ENCODE measurements at places on chromosomes 2 and 18.

DNA sequence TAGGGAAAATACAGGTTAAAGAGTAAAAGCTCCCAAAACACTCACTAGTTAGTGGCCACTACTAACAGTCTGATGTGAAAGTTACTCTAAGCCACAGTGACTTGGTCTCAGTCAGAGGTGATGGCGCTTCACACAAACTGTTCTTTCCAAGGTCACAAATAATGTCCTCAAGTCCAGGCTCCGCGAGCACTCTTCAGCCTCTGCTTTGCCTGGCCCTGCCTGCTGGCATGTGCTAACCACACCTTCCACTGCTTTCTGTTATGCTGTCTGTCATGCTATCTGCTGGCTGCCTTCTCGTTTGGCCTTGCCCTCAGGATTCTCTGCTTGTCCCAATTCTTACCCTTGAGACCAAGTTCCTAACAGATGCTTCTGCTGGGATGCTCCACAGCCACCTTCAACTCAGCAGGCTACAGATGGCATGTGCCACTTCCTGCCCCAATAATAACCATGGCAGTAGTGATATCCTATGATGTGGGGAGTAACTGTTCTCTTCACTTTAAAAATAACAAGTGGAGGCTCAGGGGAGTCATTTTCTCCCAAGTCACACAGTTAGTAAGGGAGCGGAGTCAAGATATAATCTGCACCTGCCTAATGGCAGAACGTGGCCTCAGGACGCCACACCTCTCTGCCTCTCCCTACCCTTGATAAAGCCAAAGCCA, 75.7 kb downstream of the ZAP70 start:
- DNase-seq = no peak

- no peak for DNase-seq
Measured at GRCh38 chr2:216932113-216932862, 72.4 kb upstream of the TNP1 start.

GRCh38 chr18:50687491-50687890, 127.6 kb downstream of the MAPK4 start:
- no peak for DNase-seq

GRCh38 chr2:75603477-75603876, 42.7 kb upstream of the EVA1A start:
- DNase-seq = no peak

DNA sequence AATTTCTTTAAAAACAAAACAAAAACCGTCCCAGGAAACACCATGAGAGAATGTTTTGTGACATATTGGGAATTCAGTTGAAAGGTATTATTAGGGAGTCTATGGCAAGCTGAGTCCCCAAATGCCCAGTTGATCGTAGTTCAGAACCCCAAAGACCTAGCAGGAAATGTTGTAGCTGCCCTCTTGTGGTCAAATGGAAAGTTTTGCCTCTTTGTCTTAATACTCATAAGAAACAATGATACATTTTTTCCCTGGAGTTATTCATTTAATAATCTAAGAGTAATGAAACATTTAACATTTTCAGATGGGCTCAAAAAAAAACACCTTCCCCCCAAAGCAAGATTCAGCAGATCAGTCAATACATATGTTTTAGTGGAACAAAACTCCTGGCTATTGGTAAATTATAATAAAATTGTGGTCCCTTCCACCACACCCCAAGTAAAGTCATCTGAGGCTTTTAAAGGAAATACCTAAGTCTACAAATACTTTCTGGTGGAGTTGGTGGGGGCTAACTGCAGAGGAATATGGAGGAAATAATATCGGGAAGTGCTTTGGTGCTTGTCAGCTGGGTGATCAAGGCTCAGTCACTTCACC, 37.8 kb upstream of the EFEMP1 start:
- DNase-seq = no peak

DNA sequence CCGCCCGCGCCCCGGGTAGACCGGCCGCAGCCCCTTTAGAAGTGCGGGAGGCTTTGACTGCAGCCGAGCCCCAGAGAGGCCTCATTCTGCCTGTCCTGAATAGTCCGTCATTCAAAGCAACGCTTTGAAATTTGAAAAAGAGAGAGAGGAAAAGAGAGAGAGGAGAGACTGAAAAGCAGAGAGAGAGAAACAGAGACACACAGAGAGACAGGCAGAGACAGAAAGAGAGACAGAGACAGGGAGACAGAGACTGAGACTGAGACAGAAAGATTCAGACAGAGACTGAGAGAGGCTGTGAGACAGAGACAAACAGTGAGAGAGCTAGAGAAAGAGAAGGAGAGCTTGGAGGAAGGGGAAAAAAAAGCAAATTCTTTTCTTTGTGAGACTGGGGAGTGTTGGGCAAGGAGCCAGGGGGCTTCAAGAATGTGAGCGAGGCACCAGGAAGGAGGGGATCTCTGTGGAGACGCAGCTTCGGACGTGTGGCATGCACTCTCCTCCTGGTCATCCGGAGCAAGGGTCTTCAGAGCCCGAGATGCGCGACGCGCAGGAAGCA, 73.1 kb downstream of the MYCN start:
- DNase-seq = no peak

DNA sequence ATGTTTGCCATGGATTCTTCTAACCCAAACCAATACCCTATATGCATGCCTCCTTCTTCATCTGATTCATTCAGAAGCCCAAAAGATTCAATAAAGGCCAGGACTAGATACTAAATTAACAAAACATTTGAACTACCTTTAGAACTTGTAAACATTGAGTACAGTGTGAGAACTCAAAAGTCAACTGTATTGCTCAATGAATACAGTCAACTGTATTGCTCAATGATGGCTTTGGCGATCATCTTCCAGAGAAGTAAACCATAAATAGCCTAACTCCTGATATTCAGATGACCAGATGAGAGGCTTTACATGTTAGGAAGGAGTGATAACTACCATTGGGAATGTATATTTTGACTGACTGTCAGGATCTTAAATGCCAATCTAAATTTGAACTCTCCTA, 206.5 kb upstream of the ITGA4 start:
- DNase-seq = no peak

GRCh38 chr2:113979191-113980128, 89.6 kb downstream of the ACTR3 start:
- no peak for DNase-seq

GRCh38 chr18:6591491-6591890, 138.0 kb upstream of the ARHGAP28 start:
- no peak for DNase-seq

DNA sequence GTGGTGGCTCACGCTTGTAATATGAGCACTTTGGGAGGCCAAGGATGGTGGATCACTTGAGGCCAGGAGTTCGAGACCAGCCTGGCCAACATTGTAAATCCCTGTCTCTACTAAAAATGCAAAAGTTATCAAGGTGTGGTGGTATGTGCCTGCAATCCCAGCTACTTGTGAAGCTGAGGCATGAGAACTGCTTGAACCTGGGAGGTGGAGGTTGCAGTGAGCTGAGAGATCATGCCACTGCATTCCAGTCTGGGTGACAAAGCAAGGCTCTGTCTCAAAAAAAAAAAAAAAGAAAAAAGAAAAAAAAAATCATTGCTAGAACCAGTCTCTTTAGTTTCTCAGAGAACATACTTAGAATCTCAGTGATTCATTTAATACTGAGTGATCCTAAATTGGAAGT, 217.1 kb downstream of the DYM start:
- no peak for DNase-seq

GRCh38 chr2:138060301-138060635, 96.0 kb downstream of the HNMT start:
- DNase-seq = no peak

GRCh38 chr2:234797566-234798250, 154.1 kb upstream of the SH3BP4 start:
- no peak for DNase-seq

- no peak for DNase-seq
Measured at GRCh38 chr2:181806039-181806392, 85.5 kb upstream of the ITPRID2 start.

DNA sequence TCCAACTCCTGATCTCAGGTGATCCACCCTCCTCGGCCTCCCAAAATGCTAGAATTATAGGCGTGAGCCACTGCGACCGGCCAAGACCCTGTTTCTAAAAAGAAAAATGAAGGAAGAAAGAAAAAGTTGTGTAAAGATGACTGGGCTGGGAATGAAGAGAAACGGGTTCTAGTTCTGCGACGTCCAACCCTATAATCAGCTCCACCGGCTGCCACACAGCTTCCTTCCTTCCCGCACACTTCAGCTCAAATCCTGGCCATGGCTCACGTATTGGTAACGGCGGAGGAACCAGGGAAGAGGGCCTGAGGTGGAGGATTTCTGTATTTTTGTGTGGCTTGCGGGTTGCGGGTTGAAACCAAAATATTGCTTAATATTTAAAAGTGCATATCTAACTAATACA, 88.1 kb downstream of the MYL12B start:
- DNase-seq = no peak

DNA sequence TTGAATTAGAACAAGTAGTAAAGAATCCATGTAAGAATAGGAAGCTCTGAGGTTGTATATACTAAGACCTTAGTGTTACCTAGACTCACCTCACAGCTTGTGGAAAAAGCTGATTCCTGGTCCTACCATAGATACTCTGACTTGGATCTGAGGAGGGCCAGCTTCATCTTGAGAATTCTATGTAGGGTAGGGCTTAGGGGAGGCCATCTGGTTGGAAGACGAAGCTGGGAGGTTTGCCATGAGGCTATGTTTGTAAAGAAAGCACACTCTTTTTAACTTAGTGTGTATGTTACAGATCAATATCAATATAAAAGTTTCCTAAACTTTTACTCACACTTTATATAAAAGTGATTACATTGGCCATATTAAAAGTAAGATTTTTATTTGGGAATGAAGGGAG, 77.1 kb upstream of the GALNT5 start:
- no peak for DNase-seq

GRCh38 chr2:28319118-28320008, 73.3 kb upstream of the FOSL2 start:
- DNase-seq = no peak

Data from stimulated activated CD8-positive, alpha-beta memory T cell treated with anti-CD3 and anti-CD28 coated beads, Interleukin-7, amount 100 ng/mL, for 4 hours (primary cell).